ENCODE measurements at places on chromosomes 12 and 14. TPM values are rescaled to one million over a fixed set of nuclear protein-coding genes. Genes with fewer than 3 reads are reported as not detected.

TESPA1 gene
- not detected for total RNA-seq

DPPA3 gene
- not detected for total RNA-seq

TTC5 gene
- total RNA-seq: 10.4 TPM

ORMDL2 gene
- 31.3 TPM for total RNA-seq

TBX3 gene
- total RNA-seq: 4.3 TPM

BBOF1 gene
- total RNA-seq: 2.3 TPM

ZNF140 gene
- 6.5 TPM for total RNA-seq

OR6C74 gene
- not detected for total RNA-seq

SYNE3 gene
- total RNA-seq: 1.1 TPM

SNW1 gene
- 27.5 TPM for total RNA-seq

CD163L1 gene
- total RNA-seq: under 0.01 TPM

GALNT9 gene
- total RNA-seq: not detected

BBS10 gene
- total RNA-seq: 6.5 TPM

All from mesangial cell (primary cell).